ENCODE measurements at places on chromosomes 5 and 9. TPM values are rescaled to one million over a fixed set of nuclear protein-coding genes. Genes with fewer than 3 reads are reported as not detected.

- H3K36me3 ChIP-seq, result peaks cover 34% of the 10 kb centered on the region
- H3K27me3 ChIP-seq, result no peaks in the 10 kb centered on the region
- no peak for DNase-seq
- H3K4me1 ChIP-seq, result peaks cover 4% of the 10 kb centered on the region
- H3K4me3 ChIP-seq, result no peak overlapping the region
Measured at GRCh38 chr9:458590-458989, 243.9 kb downstream of the DOCK8 start.

- no peak overlapping the region for H3K27ac ChIP-seq
- H3K27me3 ChIP-seq, result no peaks in the 10 kb centered on the region
- H3K4me3 ChIP-seq, result no peak overlapping the region
- DNase-seq, result no peak
Measured at GRCh38 chr9:37862530-37862929, 41.4 kb downstream of the SLC25A51 start.

DNA sequence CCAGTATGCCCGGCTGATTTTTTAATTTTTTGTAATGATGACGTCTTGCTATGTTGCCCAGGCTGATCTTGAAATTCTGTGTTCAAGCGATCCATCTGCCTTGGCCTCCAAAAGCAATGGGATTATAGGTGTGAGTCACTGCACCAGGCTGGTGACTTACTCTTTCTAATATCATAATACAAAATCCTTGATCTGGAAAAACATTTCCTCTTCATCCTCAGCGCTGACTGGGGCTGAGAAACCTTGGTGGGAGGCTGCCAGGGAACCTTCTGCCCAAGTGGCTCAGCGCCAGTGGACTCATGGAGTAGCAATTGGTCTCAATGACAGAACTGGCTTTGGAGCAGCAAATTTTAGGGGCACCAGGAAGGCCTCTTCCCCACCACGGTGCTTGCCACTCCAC, 17.5 kb upstream of the SEMA4D start:
- H3K27ac ChIP-seq, result no peak overlapping the region
- DNase-seq, result no peak
- no peak overlapping the region for H3K4me3 ChIP-seq
- H3K4me1 ChIP-seq, result peaks cover 46% of the 10 kb centered on the region
- no peaks in the 10 kb centered on the region for H3K27me3 ChIP-seq

DNA sequence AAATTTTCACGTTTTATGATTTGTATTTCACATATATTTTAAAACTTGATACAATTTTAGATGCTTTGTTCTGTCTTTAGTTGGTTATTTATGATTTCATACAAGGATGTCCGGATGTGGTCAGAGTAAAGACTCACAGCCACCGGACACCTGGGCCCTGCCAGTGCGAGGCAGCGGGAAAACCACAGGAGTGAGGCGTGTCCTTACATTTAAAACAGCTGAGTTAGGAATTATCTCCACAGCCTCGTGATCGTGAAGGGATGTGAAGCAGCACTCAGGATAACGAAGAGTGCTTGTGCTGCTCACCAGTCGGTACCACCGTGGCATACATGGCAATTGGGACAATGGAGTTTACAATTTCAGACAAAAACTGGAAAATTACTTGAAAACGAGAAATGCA, 14.0 kb downstream of the SNX18 start:
- H3K4me1 ChIP-seq, result peaks cover 25% of the 10 kb centered on the region
- H3K27ac ChIP-seq, result no peak overlapping the region
- no peak for DNase-seq
- H3K27me3 ChIP-seq, result no peaks in the 10 kb centered on the region
- peaks cover 3% of the 10 kb centered on the region for H3K36me3 ChIP-seq

The FAM120A gene
- total RNA-seq, result 126 TPM

DNA sequence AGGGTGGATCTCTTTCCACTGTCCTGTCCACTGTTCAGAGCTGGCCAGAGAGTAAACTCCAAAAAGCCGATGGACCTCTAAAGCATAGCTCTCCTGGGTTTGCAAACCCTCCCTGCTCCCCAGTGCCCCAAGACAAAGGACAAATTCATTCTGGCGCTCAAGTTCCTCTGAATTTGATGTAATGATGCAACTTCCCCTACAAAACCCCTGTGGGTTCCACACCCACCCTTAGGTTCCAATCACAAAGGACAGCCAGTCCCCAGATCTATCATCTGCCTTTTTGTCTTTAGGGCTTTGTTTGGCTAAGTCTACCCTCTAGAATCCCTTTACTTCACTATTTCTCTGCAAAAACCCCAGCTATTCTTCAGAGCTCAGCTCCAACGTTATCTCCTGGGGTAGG, 57.4 kb upstream of the SLC25A51 start:
- DNase-seq, result no peak
- no peak overlapping the region for H3K27ac ChIP-seq
- H3K4me1 ChIP-seq, result peaks cover 16% of the 10 kb centered on the region
- H3K4me3 ChIP-seq, result no peak overlapping the region
- H3K27me3 ChIP-seq, result no peaks in the 10 kb centered on the region

DNA sequence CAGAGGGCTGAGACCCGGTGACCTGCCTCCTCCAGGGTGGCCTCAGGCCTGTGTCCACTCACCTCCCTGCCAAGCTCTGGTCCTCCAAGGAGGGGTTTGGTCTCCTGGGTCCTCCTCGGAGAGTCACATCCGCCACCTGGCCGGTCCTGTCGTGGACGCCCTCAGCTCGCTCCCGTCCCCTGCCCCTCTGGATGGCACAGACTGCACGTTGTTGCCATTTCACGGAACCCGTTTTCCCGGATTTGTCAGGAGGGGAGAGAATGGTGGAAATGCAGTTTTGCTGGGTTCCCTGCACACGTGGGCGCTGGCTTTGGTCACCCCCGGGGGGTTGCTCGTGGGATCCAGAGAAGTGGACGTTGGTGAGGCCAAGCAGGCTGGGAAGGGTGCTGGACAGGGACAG, 62.7 kb downstream of the RXRA start:
- no peaks in the 10 kb centered on the region for H3K36me3 ChIP-seq
- DNase-seq, result no peak
- H3K4me1 ChIP-seq, result peaks cover 43% of the 10 kb centered on the region
- H3K27me3 ChIP-seq, result peaks cover 3% of the 10 kb centered on the region
- H3K27ac ChIP-seq, result no peak overlapping the region

The S1PR3 gene
- total RNA-seq, result 1.4 TPM

- H3K4me1 ChIP-seq, result no peaks in the 10 kb centered on the region
- H3K36me3 ChIP-seq, result no peaks in the 10 kb centered on the region
- no peak for DNase-seq
Measured at GRCh38 chr5:158198636-158199035, 339.7 kb upstream of the CLINT1 start.

DNA sequence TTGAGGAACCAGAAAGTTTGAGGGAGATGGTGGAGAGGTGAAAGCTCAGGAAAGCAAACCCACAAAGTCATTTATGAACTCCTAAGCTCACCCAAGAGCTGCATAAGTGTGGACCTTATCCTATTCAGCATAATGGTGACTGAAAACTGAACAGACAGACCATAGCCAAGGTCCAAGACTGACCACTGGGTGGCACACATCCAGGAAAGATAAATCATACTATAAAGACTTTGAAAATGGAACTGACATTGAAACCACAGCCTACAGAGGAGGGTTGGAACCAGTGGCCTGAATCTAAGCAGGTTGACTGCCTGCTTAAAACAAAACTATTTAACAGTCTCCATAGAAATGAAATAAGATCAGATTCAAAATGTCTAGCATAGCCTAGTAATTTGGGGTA, 121.0 kb upstream of the RGS7BP start:
- no peaks in the 10 kb centered on the region for H3K36me3 ChIP-seq
- no peak overlapping the region for H3K27ac ChIP-seq
- no peaks in the 10 kb centered on the region for H3K27me3 ChIP-seq
- DNase-seq, result no peak
- no peaks in the 10 kb centered on the region for H3K4me1 ChIP-seq
- no peak overlapping the region for H3K4me3 ChIP-seq

DNA sequence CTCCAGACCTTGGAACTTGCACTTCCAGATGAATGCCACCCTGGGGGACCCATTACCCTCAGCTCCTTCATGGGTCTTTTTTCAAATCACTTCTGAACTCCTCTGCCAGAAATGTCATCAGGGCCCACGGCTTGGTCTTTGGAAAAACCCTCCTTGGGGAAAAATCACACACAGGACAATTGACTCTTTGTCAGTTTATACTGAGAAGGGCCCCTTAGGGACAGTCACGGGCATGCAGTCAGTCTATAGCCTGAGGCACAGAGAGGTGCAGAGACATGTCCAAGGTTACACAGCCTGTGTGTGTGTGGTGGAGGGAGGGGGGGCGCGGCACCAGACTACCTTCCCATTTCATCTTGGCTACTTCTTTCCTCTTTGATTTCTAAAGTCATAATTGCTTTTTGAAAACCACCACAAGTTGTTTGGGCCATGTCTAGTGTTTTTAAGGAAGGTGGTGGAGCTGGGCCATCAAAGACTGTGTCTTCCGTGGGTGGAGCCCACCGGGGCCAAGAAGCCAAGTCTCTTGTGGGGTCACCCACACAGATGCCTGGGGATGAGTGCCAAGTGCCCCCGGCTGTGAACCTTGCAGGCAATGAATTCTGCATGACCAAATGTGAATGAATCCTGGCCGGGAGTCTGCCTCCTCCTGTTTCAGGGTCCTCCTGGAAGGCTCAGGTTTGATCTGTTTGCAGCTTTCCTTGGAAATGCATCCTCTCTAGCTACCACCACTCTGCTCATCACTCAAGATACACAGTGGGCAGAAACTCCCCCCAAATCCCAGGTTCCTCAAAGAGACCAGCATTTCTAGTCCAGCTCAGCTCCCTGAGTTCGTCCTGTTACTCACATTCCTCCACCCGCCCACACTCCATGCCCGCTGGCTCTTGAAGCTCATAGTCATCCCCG, 200.1 kb upstream of the TBC1D2 start:
- H3K27ac ChIP-seq, result no peak overlapping the region
- H3K4me1 ChIP-seq, result no peaks in the 10 kb centered on the region
- no peak overlapping the region for H3K4me3 ChIP-seq
- peak; percentile 15 for DNase-seq

DNA sequence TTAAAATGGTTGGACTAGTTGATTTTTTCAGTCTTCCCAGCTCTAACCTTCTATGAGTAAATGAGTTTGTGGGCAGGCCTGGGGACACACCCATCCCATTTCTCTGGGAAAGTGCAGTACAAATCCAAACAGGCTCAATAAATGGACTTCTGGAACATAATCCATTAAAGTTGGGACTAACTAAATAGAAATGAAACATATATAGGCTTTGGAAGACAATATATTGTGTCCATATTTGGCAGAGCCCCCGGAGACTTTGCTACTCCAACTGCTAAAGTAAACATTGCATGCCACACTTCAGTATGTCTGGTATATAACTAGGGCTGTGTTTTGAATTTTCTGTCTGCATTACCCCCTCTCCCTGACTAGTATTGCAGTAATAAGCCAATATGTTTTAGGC, 191.4 kb upstream of the DAB2 start:
- H3K36me3 ChIP-seq, result no peaks in the 10 kb centered on the region
- peaks cover 2% of the 10 kb centered on the region for H3K27me3 ChIP-seq
- H3K4me3 ChIP-seq, result no peak overlapping the region
- no peaks in the 10 kb centered on the region for H3K4me1 ChIP-seq
- no peak for DNase-seq

The CAMSAP1 gene
- 43.2 TPM for total RNA-seq

Measured in activated CD4-positive, alpha-beta memory T cell treated with anti-CD3 and anti-CD28 coated beads for 36 hours (primary cell).